Left lung (tissue), 14 donors: ENCODE measurements at places on chromosomes 12 and 14. TPM values are rescaled to one million over a fixed set of nuclear protein-coding genes. Genes with fewer than 3 reads are reported as not detected.

The MYH6 gene
- 1.5 TPM for total RNA-seq

GRCh38 chr14:104361921-104362681 is 217.5 kb upstream of the C14orf180 start:
- no peak for DNase-seq

The TAS2R9 gene
- total RNA-seq: not detected

The PRH2 gene
- not detected for total RNA-seq

DNA sequence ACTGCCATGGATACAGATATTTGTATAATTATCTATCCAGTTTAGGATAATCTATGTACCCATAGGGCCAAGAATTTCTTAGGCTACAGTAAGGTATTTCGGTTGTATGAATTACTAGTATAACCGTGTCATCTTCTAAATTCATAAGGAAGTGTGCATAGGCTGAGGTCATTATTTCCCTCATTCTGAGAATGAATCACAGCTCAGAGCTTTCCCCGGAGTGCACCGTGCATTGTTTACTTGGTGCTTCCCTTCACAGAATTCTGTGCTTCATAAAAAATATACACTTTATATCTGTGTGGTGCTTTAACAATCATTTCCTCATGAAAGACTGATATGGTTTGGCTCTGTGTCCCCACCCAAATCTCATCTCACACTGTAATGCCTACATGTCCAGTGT is 514.1 kb downstream of the ETNK1 start:
- no peak for DNase-seq

GRCh38 chr14:34325493-34325892 is 136.5 kb downstream of the SPTSSA start:
- no peak for DNase-seq

GRCh38 chr12:87922736-87923135 is 106.5 kb downstream of the C12orf50 start:
- DNase-seq: no peak

DNA sequence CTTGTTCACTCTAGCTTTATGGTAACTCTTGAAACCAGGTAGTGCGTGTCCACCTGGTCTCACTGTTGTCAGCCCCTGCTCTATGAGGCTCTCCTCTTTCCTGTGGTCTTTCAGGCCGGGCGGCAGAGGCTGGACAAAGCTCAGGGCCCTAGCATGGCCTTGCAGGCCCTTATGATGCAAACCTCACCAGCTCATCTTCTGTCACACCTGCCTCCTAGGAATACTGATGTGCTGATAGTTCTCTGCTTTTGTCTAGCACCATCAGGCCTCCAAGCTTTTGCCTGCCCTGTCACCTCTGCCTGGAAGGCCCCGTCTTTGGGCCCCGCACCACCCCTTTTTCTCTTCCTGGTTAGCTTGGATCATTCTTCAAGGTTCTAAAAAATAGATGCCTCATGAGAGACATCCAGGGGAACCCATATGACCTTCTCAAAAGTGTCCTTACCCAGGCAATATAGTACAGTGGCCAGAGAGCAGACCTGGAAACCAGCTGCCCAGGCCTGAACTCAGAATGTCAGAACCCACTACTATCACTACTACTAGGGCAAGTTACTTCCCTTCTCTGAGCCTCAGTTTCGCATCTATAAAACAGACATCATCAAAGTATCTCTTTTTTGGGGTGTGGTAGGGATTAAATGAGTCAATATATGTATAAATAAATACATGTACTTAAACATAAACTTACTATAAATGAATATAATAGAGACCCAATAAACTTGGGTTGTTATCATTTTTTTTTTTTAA is 91.7 kb downstream of the ZFP36L1 start:
- DNase-seq: no peak
